ENCODE measurements at places on chromosomes 1 and 21.

- no peak for DNase-seq
Observed at GRCh38 chr1:96011606-96012005, 710.0 kb upstream of the PTBP2 start.

- DNase-seq: no peak
Observed at GRCh38 chr1:91803847-91804545, 82.0 kb downstream of the TGFBR3 start.

- DNase-seq: no peak
Observed at GRCh38 chr1:150383631-150384324, 19.8 kb downstream of the RPRD2 start.

- DNase-seq: peak; percentile 94
Observed at GRCh38 chr1:15760520-15761211, 2.1 kb downstream of the FBLIM1 start.

DNA sequence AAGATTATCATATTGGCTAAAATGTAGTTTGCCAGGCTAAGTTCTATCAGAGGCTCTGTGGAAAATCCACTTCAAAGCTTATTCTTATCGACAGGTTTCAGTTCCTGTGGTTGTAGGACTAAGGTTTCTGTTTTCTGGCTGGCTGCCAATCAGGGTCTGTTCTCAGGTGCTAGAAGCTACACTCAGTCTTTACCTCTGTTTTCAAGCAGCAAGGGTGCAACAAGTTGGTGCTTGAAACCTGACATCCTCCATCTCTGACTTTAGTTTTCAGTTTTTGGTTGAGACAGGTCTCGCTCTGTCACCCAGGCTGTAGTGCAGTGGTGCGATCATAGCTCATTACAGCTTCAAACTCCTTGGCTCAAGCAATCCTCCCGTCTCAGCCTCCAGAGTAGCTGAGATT, 15.3 kb upstream of the TMCO2 start:
- DNase-seq: no peak

DNA sequence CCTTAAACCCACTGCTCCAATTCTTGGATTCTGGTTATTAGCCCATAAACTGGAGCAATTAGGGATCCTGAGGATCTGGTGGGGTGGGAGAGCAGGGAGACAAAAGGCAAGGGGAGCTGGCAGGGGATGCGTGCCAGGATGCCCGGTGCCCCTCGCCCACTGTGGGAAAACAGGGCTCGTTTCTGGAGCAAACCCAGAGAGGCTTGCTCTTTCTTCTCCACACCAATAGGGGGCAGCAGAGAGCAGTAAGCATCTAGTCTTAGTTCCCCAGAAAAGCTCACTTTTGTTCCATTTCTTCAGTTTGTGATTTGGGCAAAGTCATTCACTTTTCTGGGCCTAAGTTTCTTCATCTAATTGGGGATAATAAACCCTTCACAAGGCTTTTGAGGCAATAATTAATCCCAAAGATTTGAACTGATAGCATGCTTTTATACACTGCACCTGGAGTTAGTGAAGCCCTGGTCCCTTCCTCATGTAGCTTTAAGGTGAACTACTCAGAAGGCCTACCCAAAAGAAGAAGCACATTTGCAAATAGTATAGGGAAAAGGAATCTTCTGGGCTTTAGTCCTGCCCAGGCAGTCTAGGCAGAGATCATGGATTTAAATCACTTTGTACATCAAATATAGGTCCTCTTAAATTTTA, 160.6 kb upstream of the USP24 start:
- DNase-seq: peak; percentile 62

GRCh38 chr1:36784147-36784859, 250.0 kb downstream of the GRIK3 start:
- DNase-seq: no peak

DNA sequence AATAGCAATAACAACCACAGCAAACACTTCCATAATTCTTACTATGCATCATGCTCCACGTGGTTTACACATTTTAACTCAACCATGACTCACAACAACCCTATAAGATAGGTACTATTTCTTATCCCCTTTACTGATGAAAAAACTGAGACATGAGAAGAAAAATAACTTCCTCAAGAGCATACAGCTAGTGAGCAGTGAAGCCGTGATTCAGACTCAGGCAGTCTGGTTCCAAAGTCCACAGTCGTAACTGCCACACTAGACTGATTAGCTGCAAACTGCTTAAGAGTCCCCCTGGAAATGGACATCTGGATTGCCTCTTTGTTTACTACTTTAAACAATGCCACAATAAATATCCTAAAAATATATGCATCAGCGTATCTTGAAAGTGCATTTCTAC, 55.7 kb downstream of the PLD5 start:
- DNase-seq: no peak

GRCh38 chr1:177080564-177080963, 83.9 kb downstream of the ASTN1 start:
- no peak for DNase-seq

- peak; percentile 7 for DNase-seq
Observed at GRCh38 chr21:31665397-31665796, 5.9 kb downstream of the SOD1 start.

DNA sequence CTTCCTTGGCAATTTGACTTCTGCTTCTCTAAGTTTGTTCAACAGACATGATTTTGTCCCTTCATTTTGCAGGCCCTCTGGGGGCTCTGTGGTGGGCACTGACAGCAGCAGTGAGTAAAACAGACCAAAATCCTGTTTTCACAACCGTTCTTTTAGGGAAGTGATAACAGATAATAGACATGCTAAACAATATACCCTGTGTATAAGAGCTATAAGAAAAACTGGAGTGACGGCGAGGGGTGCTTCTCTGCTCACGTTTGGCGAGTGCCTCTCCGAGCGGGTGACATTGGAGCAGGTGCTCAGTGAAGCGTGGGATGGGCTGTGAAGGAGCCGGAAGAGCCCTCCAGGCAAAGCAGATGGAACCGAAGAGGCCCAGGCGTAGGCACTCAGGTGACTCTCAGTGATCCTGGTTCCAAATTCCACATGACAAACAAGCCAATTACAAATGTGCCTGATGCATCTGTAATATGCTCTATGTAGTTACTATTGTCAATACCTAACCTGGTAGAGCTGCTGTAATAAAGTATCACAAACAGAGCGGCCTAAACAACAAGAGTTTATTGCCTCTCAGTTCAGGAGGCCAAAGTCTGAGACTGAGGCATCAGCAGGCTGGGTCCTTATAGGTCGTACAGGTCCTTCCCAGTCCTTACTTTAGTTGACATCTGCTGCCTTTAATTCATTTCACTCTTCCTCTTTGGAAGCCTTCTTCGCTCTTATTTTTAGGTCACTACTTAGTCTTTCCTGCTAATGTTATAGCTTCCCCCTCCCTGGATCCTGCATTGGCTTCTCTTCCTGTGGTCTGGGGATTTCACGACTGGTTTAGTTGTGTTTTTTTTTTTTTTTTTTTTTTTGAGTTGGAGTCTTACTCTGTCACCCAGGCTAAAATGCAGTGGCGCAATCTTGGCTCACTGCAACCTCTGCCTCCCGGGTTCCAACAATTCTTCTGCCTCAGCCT, 20.1 kb downstream of the OR2B11 start:
- no peak for DNase-seq

GRCh38 chr1:182646739-182647138, 37.6 kb downstream of the RGS8 start:
- no peak for DNase-seq

DNA sequence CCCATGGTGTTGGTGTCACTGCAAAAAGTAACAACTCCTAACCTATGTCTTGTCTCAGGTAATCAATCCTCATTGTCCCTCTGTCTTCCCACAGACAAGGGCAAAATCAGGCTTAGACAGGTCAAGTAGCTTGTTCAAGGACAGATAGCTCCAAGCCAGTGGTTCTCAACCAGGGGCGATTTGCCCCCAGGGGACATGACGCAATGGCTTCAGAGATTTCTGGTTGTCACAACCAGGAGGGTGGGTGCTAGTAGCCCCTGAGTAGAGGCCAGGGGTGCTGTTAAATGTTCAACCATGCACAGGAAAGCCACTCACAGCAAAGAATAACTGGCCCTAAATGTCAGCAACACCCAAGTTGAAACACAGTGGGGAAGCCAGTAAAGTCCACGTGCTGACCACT, 178.9 kb downstream of the RUNX1 start:
- no peak for DNase-seq

DNA sequence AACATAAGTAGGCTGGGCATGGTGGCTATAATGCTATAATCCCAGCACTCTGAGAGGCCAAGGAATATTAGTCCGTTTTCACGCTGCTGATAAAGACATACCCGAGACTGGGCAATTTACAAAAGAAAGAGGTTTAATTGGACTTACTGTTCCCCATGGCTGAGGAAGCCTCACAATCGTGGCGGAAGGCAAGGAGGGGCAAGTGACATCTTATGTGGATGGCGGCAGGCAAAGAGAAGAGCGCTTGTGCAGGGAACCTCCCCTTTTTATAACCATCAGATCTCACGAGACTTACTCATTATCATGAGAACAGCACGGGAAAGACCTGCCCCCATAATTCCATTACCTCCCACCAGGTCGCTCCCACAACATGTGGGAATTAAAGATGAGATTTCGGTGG, 28.5 kb downstream of the PTGFRN start:
- DNase-seq: no peak

DNA sequence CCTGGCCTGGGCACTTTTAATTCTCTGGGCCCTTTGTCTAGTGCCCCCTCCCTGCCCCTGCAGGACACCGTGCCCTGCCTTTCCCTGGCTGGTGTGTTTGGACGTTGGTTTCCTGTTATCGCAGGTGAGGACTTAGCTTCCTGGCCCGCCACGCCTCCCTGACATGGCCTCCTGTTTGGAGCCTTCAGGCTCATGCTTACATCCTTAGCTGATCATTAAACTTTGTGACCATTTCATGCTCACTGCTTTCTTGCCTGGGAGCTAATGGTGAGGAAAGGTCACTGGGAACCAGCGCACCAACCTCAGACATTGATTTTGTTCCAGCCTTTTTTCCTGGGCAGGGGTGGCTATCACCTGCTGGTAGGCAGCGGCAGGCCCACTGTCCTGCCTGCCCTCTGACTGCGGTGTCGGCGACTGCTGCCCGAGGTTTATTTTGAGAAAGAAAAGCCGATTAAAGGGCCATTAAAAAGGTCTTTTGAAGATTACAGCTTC, 3.7 kb downstream of the PFKL start:
- DNase-seq: no peak

GRCh38 chr1:9886092-9886742, 23.9 kb downstream of the CTNNBIP1 start:
- DNase-seq: no peak

DNA sequence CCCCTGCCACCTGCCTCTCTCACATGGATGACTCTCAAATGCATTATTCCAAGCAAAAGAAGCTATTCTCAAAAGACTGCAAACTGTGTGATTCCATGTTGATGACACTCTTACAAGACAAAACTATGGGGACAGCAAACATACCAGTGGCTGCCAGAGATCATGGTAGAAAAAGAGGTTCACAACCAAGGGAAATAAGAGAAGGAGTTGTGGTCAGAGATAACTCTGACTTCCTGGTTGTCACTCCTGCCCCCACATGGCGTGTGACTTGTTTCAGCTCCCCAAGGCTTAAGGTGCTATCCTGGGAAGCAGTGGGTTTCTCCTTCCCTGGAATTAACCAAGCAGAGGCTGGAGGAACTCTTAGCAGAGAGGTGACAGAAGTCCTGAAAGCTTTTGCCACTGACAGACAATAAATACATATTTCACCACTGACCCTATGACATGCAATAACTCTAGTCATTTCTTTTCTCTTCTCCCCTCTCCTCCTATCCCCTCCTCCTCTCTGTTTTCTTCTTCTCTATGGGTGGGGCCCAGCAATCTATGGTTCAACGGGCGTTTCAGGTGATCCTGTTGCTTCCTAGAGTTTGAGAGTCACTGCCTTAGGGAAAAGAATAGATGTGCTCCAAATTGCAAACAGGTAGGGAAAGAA, 185.1 kb downstream of the FCRL5 start:
- no peak for DNase-seq

GRCh38 chr1:106912131-106912530, 144.3 kb upstream of the PRMT6 start:
- DNase-seq: no peak

- no peak for DNase-seq
Observed at GRCh38 chr1:50702395-50702794, 257.7 kb downstream of the FAF1 start.

DNA sequence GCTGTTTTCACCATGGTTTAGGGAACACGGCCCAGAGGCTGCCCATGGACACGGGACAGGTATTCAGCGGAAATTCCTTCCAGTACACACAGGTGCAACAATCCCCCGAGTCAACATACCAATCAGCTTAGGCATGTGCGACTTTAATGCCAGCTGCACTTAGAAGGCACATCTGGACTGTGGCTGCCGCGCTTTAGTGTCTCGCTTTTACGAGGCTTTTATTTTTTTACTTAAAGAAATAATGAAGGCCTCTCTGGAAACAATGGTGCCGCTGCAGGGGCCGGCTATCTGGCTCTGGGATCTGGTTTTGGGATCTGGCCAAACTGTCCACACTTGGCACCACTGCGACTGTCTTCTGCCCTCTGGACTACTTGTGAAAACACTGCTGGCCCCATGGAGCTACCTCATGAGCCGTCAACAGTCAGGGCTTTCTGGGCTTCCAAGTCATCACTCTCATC, 55.5 kb downstream of the SLC66A1 start:
- DNase-seq: peak; percentile 54

- DNase-seq: no peak
Observed at GRCh38 chr1:66930823-66931174, 6.0 kb downstream of the MIER1 start.

GRCh38 chr1:159214149-159214760, 9.6 kb downstream of the ACKR1 start:
- peak; percentile 51 for DNase-seq

DNA sequence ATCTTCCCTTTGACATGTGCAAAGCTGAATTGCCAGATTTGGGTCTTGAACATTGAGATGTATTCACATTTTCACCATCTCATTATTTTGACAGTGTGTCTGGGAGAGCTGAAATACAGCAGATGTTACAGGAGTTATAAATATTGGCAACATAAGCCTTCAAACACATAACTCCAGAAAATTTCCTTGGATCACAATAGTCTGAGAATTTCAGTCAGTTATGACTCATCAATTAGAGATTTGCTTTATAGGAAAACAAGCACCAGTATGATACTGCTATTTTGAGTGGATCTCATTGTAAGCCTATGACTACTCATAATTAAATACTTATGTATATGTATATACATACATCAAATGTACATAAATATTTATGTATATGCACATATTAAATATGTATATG, 1171.8 kb downstream of the AMY1C start:
- no peak for DNase-seq

DNA sequence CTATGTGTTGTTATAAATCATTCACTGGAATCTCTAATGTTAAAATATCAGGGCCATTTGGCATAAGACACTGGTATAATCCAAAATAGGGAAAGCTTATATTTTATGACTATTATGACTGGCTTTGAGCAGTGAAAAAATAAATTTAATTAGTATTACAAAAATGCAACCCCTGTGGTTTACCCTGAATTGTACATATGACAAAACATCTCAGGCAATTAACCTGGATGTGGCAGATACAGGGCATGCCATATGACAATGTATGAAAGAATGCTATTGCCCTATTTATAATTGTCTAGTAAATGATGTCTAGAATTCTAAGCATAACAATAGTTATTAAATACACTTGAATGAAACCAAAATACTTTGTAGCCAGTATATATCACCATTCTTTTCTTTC, 532.5 kb upstream of the ADGRL4 start:
- DNase-seq: no peak

GRCh38 chr21:18986197-18986596, 582.6 kb upstream of the TMPRSS15 start:
- no peak for DNase-seq

Measured in EH (cell line).